ENCODE measurements at places on chromosomes 7 and 10.

GRCh38 chr7:55827577-55827976 lies 35.0 kb downstream of the SEPTIN14 start:
- no peak for DNase-seq

GRCh38 chr10:5809527-5810154 lies 3.6 kb downstream of the GDI2 start:
- DNase-seq = no peak

- no peak for DNase-seq
Observed at GRCh38 chr10:26723016-26723415, 25.5 kb downstream of the PDSS1 start.

GRCh38 chr10:4231439-4231838 lies 446.4 kb upstream of the KLF6 start:
- no peak for DNase-seq

- no peak for DNase-seq
Observed at GRCh38 chr7:23062452-23062851, 43.1 kb upstream of the KLHL7 start.

GRCh38 chr7:132560105-132560504 lies 16.2 kb downstream of the PLXNA4 start:
- no peak for DNase-seq

DNA sequence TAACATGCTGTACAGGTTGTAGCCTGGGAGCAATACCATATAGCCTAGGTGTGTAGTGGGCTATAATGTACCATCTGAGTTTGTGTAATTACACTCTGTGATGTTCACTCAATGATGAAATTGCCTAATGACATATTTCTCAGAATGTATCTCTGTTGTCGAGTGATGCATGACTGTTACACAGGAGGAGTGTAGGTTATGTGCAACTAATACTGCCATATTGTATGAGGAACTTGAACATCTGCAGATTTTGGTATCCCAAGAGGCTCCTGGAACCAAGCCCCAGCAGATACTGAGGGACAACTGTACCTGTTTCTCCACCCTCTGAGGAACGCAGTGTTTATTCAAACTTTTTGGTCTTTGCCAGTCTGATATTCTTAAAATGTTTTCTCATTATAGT lies 38.6 kb downstream of the NACAD start:
- no peak for DNase-seq

- no peak for DNase-seq
Observed at GRCh38 chr10:67808704-67809103, 29.3 kb downstream of the DNAJC12 start.

DNA sequence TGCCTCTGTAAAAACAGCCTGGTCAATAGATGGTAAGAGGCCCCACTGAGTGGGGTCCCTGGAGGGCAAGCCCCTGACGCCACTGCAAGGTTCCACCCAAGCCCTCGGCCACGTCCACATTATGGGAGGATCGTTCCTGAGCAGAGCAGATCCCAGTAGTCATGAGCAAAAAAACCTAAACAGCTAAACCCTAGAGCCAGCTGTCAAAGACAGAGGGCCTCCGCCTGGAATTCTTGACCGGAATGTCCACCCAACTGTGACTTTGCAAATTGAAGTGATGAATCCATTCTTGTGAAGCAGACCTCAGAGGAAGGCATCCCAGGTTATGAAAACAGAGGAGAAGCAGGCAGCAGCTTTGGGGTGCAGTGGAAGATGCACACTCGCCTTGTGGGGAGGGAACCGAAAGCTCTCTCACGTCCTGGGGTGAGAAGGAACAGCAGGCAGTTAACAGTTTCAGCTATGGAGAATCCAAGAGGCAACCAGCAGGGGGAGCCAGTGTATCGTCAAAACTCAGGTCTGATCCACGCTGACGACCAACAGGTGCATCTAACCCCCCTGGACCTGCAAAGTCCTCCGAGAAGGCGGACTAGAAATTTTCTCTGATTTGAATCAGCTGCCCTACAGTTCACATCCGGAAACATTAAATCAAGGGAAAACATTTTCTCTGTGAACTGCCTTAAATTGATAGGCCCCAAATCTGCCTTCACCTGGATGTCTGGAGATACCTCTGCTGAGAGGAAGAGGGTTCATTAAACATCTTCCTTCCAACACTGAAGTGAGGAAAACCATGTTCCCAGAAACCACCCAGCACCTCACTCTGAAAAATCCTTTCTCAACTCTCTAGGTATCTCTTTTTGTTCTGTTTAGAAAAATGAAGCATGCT lies 139.1 kb upstream of the PFKP start:
- peak; percentile 83 for DNase-seq

DNA sequence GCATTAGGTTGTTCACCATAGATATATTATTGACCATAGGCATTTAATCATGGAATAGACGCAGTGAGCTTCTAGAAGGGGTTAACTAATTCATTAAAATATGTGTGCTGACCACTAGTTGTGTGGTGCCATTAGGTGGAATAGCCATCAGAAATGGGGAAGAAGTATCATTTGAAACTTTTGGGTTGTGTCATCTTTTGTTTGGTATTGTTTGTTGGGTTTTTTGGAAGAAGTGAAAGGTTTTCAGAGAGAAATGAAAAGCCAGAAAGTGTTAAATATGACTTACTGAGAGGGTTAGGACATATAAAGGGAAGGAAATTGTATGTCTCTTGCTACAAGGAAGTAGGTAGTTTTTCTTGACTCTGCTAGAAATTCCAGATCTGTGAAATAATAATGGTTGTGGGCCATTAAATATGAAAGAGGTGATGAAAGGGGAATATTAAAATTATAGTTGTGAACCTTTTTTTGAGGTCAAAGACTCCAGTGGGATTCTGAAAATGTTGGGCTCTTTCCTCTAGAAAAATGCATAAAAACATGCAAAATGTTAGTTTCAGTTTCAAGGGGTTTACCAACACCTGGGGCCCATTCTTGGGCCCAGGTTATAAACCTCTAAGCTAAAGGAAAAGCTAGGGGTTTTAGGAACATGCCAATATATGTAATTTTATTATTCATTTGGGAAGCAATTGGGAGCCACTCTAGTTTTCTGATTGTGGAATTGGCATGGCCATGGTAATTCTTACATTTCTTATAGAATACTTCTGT lies 348.5 kb downstream of the BBS9 start:
- no peak for DNase-seq

DNA sequence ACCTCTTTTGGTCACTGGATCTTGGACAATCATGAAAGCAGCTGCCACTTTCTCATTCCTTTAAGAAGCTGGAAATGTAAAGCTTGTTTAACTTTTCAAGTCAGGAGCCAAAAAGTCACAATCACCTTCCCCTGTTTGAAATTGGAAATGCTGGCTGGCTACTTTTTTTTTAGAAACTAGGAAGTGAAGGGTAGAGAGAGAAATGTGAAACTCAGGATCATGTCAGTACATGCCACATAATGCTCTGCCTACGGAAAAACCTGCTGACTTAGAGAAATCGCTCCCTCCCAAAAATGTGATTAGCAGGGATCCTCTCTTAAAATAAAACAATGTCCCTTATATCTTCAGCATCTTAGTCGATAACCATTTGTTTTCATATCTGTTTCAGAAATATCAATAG lies 188.4 kb upstream of the C7orf33 start:
- no peak for DNase-seq

DNA sequence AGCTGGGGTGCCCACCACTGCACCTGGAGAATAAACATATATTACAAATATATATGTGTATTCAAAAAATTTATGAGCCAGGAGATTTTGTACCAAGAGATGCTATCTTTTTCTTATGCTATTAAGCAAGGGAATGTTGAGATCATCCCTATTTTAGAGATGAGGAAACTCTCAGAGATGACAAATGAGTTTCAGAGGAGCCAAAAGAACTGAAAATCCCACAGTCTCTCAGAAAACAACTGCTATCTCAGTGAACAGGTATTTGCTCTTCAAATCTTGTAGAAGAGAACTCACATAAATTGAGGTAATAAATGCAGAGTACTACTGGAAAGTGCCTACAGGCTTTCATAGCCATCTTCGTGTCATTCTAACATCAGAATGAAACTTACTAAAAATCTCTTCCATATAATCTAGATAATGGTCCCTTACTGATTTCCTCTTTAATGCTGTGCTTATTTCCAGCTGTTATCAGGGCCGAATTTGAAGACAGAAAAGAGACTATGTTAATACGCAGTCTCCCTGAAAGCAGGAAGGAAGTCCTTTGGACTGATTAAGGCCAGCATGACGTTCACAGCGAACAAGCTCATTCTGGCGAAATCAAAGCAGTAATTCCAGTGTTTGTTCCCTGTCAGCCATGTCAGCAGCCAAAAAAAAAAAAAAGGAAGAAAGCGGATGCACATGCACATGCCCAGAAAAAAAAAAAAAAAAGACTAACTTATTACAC lies 29.4 kb upstream of the ANAPC16 start:
- no peak for DNase-seq

- DNase-seq = no peak
Observed at GRCh38 chr10:85578860-85579259, 787.7 kb downstream of the GRID1 start.

DNA sequence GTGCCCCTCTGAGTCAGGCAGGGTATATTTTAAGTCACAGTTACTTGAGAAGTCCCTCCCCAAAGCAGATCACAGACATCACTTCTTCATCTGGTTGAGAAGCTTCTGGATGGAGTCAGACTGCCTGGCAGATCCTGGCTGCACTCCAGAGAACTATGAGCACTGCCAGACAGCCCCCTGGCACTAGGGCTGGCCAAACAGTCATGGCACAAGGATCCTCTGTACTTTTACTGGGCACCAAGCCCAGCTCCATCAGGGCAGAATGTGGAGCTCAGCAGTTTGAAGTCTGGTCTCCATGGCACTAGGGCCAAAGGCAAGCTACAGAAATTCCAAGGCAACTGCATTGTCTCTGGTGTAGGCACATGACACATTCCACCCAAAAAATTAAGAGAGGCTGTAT lies 162.1 kb downstream of the NRG3 start:
- DNase-seq = no peak

DNA sequence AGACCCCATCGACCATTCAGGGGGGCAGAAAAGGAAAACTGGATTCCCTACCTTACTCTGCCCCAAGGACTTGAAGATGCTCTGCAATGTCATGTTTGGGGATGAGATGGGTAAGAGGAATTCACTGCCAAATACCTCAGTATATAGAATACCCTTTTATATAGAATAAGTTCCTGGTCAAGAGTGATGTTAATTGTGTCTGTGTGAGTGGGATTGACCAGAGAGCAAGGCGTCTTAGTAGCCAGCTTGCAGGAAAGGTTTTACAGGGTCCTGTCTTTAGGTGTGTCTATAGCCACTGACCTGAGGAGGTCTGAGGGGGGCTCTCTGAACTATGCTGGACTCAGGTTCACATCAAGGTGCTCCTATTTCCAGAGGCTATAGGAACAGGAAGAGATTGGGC lies 1.4 kb downstream of the IFIT3 start:
- no peak for DNase-seq

DNA sequence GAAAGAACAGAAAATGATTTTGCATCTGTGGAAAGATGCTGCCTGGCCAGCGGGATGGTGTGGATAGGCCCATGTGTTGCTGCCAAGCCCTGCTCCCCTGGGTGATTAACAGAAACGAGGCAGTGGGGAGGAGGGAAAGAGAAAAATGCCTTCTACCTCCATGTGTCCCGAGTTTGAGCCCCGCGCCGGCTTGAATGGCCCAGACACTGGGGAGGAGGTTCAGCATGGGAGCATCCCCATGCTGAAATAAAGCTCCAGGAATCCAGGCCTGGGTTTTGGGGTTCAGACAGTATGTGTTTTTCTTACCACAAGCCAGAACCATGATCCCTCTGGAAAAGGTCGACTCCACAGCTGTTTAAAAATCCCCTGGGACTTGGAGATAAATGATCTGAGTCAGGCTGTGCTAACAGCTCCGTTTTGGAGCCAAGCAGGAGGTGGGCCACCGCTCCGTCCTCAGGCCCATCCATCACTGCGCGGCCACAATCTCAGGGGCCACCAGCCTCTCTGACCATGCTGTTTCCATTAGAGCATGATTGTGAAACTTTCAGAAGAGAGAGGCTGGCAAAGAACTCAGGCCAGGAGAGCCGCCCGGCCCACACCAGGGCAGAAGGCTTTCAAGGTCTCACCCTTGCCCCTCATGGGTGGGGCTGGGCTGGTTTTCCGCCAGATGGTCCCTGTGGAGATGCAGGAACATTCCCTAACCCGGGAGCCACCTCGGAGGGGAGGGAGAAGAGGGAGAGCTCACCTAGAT lies 299.7 kb downstream of the ZEB1 start:
- no peak for DNase-seq

GRCh38 chr7:129454249-129454551 lies 20.0 kb downstream of the STRIP2 start:
- DNase-seq = no peak

GRCh38 chr10:76973091-76974016 lies 664.3 kb downstream of the KCNMA1 start:
- no peak for DNase-seq

DNA sequence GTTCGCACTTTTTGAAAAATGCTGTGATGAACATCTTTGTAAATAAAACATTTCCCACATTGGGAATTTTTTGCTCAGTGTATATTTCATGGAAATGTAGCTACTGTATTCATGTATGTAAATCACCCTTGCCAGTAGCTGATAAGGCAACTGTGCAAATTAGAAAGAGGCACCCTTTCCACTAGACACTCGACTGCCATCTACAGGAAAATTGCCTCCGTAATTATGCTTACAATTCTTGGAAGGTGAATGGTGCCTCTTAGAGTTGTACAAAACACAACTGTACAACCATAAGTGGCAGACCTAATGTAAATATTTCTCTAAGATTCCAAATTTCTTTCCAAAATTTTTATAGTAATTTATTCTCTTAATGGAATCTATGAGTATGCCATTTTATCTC lies 491.7 kb downstream of the CCSER2 start:
- DNase-seq = peak; percentile 19

GRCh38 chr7:155166673-155167370 lies 96.7 kb downstream of the HTR5A start:
- no peak for DNase-seq

GRCh38 chr7:38367301-38367890 lies 94.0 kb upstream of the TARP start:
- no peak for DNase-seq

DNA sequence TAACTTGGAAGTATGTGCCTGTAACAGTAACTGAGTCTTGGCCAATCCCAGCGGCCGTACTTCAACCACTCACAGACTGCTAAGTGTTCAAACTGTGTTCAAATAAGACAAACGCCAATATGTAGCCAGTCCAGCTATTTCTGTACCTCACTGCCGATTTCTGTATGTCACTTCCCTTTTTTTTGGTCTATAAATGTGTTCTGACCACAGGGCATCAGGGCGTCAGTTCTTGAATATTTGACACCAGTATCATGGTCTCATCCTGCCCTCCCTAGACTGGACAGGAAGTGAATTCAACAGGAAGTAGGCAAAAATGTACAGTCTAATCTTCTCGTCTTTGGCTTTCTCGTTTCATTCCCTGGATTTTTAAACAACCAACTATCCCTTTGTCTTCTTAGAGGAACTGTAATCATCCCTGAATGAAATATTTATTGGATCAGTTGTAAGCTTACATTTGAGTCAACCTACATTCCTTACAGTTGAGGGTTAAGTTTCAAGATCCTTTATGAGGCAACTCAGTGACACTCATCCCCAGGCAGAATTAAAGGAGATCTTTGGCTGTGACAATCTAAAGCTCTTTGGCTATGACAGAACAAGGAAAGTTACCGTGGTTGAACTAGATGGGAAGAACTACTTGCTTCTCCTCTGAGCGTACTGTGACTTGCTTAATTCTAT lies 232.7 kb downstream of the NSUN6 start:
- DNase-seq = no peak
